ENCODE measurements at places on chromosomes 7 and 10.

DNA sequence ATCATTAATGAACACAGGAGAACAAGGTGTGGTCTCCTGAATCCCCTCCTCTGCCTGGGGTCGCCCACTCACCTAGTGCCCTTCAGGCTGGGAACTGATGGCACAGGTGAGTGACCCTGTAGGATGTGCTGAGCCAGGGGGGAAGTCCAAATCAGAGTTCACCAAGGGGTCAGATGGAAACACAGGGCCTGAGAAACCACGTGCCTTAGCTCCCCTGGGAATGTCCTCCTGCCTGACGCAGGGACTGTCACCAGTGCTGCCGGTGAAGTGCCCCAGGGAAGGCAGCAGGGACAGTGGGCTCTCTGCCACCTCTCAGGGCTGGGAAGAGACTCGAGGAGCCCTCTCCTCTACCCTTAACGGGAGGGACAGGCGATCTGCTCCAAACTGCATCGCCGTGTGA lies 5.8 kb upstream of the PYROXD2 start:
- DNase-seq = no peak

DNA sequence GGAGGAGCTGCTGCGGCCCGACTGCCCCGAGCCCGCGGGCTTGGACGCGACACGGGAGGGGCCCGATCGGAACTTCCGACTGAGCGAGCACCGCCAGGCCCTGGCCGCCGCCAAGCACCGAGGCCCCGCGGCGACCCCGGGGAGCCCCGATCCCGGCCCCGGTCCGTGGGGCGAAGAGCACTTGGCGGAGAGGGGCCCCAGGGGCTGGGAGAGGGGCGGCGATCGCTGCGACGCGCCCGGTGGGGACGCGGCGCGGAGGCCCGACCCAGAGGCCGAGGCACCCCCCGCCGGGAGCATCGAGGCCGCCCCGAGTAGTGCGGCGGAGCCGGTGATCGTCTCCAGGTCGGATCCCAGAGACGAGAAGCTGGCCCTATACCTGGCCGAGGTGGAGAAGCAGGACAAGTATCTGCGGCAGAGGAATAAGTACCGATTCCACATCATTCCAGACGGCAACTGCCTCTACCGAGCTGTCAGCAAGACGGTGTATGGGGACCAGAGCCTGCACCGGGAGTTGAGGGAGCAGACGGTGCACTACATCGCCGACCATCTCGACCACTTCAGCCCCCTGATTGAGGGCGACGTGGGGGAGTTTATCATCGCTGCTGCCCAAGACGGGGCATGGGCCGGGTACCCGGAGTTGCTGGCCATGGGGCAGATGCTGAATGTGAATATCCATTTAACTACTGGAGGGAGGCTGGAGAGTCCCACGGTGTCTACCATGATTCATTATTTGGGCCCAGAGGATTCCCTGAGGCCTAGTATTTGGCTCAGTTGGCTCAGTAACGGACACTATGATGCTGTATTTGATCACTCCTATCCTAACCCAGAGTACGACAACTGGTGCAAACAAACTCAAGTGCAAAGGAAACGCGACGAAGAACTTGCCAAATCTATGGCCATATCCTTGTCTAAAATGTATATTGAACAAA lies 1.4 kb downstream of the OTUD1 start:
- no peak for DNase-seq

DNA sequence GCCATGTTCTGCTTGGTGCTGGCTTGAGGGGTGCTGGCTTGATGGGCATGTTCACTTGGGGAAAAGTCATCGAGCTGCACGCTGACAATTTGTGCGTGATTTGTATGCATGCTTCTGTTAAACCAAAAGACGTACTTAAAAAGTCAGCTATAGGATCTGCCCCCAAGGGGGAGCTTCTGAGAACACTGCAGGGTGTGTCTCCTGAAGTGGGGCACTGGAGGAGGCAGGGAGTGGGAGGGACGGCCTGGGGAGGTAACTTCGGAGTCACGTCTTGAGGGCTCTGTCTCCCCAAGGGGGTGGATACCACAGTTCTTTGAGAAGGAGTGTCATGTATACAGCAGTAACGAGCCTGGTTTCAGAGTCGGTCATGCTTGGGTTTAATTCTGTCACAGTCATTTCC lies 406.5 kb downstream of the PLXNA4 start:
- no peak for DNase-seq

- DNase-seq = no peak
These were observed 11.0 kb downstream of the VSTM4 start for GRCh38 chr10:49104323-49104722.

GRCh38 chr7:5773661-5774086 lies 7.8 kb downstream of the RNF216 start:
- DNase-seq = peak; percentile 98

- no peak for DNase-seq
These were observed 67.3 kb downstream of the SGMS1 start for GRCh38 chr10:50556237-50557120.

DNA sequence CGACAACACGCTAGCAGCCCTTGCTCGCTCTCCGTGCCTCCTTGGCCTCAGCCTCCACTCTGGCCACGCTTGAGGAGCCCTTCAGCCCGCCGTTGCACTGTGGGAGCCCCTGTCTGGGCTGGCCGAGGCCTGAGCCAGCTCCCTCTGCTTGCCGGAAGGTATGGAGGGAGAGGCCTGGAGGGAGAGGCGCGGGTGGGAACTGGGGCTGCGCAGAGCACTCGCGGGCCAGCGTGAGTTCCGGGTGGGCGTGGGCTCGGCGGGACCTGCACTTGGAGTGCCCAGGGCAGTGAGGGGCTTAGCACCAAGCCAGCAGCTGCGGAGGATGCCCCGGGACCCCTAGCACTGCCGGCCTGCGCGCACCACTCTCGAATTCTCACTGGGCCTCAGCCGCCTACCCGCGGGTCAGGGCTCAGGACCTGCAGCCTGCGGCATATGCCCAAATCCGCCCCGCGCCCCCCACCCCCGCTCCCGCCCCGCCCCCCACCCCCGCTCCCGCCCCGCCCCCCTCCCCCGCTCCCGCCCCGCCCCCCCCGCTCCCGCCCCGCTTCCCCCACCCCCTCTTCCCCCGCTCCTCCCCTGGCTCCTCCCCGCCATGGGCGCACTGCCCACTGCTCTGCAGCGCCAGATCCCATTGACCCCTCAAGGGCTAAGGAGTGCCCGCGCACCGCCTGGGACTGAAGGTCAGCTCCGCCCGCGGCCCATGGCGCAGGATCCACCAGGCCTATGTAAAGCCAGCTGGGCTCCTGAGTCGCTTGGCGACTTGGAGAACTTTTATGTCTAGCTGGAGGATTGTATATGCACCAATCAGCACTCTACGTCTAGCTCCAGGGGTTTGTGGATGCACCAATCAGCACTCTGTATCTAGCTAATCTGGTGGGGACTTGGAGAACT lies 15.9 kb upstream of the ACBD5 start:
- no peak for DNase-seq
